Left ventricle myocardium superior (tissue), 1 donor: ENCODE measurements at places on chromosomes 4 and X. TPM values are rescaled to one million over a fixed set of nuclear protein-coding genes. Genes with fewer than 3 reads are reported as not detected.

CC2D2A gene
- 8.2 TPM for total RNA-seq

FAM133A gene
- not detected for total RNA-seq

PDCL2 gene
- not detected for total RNA-seq

IGSF1 gene
- 2.6 TPM for total RNA-seq

RAB33A gene
- total RNA-seq, result 0.59 TPM

GPC4 gene
- 11.6 TPM for total RNA-seq

MAGEA6 gene
- total RNA-seq, result not detected

RIPPLY1 gene
- not detected for total RNA-seq

AWAT1 gene
- total RNA-seq, result not detected

PABPC4L gene
- total RNA-seq, result 0.89 TPM

EGFL6 gene
- total RNA-seq, result not detected

DNA sequence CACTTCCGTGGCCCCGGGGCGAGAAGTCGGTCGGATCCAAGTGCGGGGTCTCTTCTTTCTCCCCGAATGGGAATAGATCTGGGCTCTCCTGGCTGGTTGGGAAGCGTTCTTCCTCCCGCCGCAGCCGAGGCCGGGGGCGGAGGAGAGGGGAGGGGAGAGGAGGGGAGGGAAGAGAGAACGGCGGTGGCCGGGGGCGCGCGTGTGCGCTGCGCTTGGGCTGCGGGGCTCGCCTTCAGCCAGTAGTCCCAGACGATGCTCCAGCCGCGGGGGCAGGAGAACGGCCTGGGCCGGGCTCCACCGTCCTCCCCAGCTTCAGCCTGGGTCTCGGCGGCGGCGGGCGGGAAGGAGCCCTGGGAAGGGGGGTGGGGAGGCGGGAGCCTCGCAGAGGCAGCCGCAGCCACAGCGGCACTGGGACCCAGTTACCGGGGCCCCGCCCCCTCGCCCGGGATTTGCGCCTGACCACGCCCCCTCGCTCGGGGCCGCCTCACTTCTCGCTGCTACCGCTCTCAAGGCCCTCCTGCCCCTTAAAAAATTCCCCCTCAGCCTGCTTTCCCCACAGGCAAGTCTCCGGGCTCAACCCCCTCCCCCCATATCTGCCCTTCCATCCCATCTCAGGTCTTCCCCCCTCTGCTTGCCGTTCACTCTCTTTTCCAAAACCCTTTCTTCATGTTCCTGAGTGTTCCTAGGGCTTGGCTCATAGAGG lies at the start of gene FGD1:
FGD1 (minus strand) TSS at position 421 of the 703 bp plus-strand sequence. CDS start 802 bp downstream, outside the sequence.
- peak; percentile 86 for DNase-seq

- no peak for DNase-seq
These were observed 12.5 kb downstream of the RFC1 start for GRCh38 chr4:39353478-39354253.

GRCh38 chr4:41172786-41173185 lies 41.6 kb downstream of the APBB2 start:
- DNase-seq, result no peak

GRCh38 chr4:24646798-24647460 lies 62.6 kb upstream of the DHX15 start:
- DNase-seq, result no peak

- DNase-seq, result no peak
These were observed 15.8 kb upstream of the RGS12 start for GRCh38 chr4:3276986-3277385.

DNA sequence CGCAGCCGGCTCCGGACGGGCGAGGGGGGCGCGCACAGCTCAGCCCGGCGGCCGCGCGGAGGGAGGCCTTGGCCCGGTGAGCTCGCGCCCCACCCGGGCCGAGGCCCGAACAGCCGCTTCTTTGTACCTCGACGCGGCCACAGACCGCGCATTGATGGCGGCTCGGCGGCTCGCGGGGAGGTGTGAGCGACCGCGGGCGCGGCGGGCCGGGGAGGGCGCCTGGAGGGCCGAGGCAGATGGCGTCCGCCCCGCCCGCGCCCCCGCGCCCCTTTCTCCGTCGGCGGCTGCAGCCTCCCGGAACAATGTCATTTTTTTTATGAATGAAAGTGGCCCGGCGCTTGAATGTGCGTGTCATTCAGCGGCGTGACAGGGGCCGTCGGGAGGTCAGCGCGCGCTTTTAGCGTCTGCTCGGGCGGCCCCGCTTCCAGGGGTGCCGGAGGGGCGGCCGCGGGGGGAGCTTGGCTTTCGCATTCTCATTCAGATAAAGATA lies 1.8 kb downstream of the FGFR3 start:
- DNase-seq, result no peak

DNA sequence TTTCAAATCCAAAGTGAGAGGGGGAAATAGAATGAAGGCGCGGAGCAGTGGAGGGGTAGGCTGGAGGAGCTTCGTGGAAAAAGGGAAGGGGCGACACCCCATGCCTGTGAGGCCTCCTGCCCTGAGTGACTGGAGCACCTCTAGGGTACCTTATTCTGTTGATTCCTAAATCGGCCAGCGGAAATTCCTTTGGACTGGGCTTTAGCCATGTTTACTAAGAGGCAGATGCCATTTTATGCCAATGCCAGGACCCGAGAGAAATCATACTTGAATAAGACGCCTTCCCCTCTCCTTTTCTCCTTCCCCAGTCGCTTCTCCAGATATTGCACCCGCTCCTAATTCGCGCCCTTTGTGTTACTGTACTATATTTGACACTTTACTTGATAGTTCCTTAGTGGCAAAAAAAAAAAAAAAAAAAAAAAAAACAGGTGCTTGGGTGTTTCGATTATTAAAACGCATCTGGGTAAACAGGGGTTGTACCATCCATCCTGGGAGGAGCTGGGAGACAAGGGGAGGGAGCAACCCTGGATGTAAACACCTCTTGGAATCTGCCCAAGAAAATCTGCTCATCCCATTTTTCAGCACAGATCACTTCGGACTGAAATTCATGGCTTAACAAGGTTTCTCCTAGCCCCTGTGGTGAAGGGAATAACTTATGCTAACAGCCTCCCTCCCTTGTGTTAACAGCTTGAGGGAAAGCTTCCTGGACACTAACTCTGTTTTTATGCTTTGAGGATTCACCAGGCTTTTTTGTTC lies 1.5 kb downstream of the BMP3 start:
- DNase-seq, result no peak

DNA sequence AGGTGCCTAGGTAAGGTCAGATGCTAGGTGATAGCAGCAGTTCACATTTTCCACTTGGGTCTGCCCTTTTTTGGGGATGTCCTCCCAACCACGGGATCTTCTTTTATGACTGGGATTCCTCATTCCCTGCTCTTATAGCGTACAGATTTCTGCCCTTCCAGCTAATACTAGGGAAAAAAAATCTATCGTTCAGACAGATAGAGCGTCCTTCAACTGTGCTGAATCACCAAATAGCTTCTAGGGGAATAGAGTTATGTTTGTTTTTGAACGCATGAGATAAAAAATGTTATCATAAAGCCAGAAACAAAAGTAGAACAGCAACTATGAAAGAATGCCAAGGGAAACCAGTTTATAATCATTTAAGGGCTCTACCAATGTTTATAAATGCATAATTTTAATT lies 13.0 kb downstream of the RAP2C start:
- DNase-seq, result no peak

- no peak for DNase-seq
These were observed 526.3 kb upstream of the TECRL start for GRCh38 chr4:64935469-64936001.

- DNase-seq, result no peak
These were observed 30.8 kb downstream of the NDNF start for GRCh38 chr4:121041307-121042090.

DNA sequence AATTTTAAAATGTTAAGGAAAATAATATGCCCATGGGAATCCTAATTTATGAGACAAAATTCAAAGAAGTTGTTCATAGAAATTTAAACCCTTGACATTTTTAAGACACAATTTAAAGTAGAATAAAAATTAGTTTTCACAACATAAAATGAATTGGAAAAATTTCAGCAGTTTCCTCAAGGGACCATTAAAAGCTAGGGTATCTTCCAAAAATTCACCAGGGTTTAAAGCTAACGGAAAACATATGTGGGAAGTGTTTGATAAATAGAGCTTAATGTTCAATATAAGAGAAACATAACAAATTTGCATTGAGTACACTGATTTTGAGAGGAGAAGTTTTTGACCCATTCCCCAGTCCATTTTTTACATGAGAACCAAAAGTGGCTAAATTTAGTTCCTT lies 228.9 kb upstream of the TTC29 start:
- DNase-seq, result no peak

DNA sequence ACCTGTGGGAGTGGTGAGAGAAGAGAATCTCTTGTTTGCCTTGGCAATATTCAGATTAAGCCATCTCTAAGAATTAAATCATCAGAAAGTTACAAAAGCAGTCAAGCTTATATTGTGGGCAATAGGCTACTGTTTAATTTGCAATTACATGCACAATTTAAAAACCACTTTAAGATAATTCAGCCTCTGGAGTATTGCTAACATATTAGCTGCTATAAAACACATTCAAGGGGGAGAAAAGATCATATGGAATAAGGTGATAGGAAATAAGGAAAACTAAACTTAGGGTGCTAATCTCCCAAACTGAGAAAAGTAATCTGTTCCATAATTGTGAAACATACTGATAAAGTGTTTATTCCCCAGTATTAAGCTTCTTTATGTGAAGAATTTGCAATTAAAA lies 103.9 kb downstream of the ARAP2 start:
- DNase-seq, result no peak

DNA sequence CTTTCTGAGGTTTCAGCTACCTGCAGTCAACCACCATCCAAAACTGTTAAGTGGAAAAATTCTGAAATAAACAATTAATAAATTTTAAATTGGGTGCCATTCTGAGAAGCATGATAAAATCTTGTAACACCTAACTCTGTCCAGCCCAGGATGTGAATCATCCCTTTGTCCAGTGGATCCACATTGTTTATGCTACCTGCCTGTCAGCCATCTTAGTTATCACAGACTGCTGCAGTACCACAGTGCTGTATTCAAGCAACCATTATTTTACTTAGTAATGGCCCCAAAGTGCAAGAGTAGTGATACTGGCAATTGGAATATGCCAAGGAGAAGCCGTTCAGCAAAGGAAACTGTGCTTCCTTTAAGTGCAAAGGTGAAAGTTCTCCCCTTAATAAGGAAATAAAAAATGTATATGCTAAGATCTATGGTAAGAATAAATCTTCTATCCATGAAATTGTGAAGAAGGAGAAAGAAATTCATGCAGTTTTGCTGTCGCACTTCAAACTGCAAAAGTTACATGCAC lies 20.6 kb downstream of the CAMK2D start:
- DNase-seq, result no peak

DNA sequence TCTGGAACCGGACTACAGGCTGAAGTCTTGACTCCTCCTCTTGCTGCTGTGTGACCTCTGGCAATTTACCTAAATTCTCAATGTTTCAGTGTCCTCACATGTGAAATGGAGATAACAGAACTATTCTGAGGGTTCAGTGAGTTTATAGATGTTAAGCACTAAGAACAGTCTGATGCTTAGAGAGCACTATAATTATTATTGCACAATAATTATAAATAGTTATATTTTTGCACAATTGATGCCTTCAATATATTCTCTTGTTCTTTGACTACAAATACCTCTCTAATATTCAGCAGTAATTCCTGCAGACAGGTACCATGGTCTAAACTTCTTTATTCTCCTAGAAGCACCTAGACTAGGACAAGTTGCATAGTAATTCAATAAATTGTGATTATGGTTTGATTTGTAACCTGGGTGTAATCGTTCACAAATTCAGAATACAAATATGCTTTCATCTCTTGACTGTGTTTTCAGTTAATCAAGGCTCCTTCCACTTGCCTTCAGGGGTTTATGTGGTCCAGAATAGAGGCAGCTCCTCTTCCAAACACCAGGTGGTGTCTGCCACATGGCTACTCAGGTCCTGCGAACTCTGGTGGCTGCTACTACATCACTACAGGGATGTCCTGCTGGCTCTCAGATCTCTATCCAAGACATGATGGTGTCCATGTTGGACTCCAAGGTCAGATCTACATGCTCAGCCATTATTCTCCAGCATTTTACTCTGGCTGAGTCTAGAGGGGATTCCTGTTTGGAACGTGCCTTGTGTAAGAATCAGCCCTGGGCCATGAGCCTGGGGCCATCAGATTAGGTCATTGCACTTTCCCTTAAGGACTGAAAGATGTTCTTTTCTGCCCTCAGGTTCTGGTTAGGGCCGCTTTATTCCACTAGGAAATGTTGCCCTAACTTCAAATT lies 103.4 kb downstream of the QRFPR start:
- DNase-seq, result no peak

DNA sequence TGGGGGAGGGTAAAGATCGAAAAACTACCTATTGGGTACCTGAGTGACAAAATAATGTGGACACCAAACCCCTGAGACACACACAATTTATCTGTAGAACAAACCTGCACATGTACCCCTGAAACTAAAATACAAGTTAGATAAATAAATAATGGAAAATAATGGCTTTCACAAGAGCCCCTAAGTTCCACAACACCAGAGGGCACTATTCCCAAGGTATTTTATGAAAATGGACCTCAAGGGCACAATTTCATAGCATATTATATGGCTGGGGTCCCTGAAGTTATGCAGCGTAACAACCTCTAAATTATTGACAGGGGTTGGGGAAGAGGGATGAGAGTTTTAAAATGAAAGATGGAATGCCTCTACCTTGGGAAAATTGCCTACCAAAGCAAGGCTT lies 81.3 kb upstream of the TMEM33 start:
- no peak for DNase-seq
